Cardiac muscle cell (in vitro differentiated cells and primary cell): ENCODE measurements at places on chromosomes 1 and 21. TPM values are rescaled to one million over a fixed set of nuclear protein-coding genes. Genes with fewer than 3 reads are reported as not detected.

DNA sequence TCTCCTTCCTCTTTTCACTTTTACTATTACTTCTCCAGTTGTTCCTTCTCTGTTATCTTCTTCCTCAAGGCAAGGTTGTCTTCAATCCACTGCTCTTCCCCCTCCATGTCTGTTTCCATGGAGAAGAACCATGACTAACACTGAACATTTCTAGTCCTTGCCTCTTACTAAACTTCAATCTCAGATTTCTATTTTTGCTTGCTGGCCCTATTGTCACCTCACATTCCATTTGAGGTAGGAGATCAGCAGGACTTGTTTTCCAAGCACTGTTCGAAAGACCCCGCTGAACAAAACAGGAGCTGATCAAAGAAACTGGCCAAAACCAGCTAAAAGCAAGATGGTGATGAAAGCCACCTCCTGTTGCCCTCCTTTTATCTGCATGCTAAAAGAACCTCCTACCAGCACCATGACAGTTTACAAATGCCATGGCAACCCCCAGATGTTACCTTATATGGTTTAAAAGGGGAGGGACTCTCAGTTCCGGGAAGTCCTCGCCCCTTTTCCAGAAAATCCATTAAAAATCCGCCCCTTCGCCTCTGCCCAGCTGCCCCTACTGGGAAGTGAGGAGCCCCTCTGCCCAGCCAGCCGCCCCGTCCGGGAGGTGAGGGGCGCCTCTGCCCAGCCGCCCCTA, 22.6 kb downstream of the GON4L start:
- peak; percentile 1 for DNase-seq

DNA sequence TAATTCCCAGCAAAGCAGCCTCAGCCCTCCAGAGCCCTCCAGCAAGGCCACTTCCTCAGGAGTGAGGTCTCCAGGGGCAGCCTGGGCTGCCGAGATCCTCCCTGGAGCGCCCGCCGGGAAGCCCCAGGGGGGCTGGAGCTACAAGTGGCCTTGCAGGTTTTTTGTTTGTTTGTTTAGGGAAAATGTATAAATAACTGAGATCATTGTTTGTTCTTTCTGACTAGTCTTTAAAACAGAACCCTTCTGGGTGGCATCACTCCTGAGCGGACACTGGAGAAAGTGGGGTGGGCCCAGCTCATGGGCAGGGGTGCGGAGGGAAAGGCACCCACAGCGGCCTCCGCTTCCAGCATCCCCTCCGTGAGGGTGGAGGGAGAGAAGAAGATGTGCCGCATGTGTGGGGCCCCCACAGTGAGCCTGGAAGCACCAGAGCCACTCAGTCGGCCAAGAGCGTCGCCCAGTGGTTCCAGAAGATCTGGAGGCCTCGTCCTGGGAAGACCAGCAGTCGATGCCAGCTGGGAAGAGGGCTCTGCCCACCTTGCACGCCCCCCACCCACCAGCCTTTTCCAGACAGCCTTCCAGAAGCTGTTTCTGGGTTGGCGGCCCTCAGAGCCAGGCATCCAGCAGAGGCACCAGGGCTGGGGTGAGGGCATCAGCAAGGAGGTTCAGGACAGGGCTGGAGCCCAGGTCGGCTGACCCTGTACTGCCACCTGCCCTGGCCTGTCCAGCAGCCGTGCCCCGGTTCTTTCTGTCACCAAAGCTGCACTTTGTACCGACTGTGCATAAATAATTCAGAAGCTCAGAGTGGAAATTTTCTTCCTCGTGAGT, 34.6 kb downstream of the TFF3 start:
- DNase-seq: no peak

- DNase-seq: no peak
Observed at GRCh38 chr1:234429434-234429806, 49.6 kb downstream of the TARBP1 start.

- no peak for DNase-seq
Observed at GRCh38 chr1:192395211-192395610, 78.4 kb downstream of the RGS21 start.

DNA sequence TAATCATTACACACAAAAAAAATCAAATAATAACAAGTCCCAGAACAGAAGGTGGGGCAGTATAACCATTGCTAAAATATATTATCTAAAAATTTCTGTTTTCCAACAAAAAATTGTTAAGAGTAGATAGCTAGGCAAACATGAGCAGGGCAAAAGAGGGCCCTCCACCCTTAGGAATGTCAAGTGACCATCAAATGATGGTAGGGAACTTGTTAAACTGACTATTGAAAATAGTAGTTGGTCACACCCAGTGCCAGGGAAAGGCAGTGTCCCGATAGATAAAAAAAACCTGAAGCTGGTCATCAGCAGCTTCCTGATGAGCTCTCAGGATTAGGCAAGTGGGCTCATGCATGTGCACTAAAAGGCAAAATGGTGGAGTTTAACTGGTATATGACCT, 18.4 kb upstream of the COP1 start:
- DNase-seq: no peak

DNA sequence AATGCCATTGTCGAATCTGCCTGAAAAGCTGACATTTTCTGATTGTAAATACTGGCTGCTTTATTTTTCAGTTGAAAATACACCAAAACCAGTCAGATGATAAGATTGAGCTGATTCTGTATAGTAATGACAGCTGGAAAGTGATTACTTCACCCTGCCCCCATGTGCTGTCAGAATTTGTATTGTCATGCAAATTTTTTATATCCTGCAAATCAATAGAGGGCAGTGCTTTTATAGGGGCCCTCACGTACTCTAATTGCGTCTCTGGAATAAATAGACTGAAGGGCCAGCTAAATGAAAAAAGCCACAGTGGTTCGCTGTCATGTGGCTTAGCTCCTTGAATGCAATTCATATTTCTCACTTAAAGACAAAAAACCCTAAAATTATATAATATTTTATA, 208.6 kb downstream of the LHX8 start:
- no peak for DNase-seq

DNA sequence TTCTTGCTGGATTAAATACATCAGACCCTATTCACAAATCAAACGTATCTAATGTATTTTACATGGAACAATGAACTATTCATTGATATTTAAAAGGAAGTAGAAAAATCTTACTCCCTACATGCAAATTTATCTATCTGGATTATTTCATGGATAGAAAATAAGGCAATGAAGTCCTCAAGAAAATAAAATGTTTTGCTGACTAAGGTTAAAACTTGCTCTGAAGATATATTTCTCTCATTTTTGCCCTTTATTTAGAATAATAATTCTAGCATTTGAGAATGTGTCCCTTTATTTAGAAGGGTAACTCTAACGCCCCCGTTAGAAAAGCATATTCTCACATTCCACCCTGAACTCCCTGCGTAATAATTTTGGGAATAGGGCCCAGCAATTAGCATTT, 627.0 kb upstream of the ZP4 start:
- no peak for DNase-seq

- no peak for DNase-seq
Observed at GRCh38 chr1:95181096-95181495, 52.9 kb upstream of the RWDD3 start.

- peak; percentile 38 for DNase-seq
Observed at GRCh38 chr1:246632281-246633168, 66.3 kb downstream of the CNST start.

GRCh38 chr1:169348383-169349036, 19.1 kb downstream of the NME7 start:
- peak; percentile 69 for DNase-seq

- DNase-seq: no peak
Observed at GRCh38 chr1:205071801-205072200, 12.5 kb downstream of the TMEM81 start.

GRCh38 chr1:234139966-234140365, 233.3 kb upstream of the COA6 start:
- no peak for DNase-seq

- DNase-seq: no peak
Observed at GRCh38 chr1:226481133-226481532, 67.4 kb upstream of the STUM start.

- DNase-seq: no peak
Observed at GRCh38 chr1:55287723-55288122, 72.6 kb upstream of the USP24 start.

DNA sequence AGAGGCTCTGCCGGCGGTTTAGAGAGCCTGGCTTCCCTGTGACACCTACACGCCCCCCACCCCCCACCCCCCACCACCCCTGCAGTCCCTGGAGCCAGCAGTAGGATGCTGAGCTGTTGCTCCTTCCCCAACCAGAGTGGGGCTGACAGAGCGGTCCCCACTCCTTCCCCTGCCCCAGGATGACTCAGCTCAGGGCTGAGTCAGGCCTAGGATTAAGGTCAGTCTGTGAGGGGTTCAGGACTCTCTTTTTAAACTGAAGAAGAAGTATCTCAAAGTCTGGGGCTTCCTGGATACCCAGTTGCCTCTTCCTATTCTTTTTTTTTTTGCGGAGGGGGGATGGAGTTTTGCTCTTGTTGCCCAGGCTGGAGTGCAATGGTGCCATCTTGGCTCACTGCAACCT, 19.1 kb downstream of the DMBX1 start:
- no peak for DNase-seq

DNA sequence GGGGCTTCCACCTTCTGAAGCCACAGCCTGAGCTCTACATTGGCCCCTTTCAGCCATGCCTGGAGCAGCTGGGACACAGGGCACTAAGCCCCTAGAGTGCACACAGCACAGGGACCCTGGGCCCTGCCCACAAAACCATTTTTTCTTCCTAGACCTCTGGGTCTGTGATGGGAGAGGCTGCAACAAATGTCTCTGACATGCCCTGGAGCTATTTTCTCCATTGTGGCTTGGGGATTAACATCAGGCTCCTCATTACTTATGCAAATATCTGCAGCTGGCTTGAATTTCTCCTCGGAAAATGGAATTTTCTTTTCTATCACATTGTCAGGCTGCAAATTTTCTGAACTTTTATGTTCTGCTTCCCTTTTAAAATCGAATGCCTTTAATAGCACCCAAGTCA, 795.7 kb downstream of the LTN1 start:
- DNase-seq: no peak

GRCh38 chr1:25343872-25344271, 5.7 kb downstream of the TMEM50A start:
- DNase-seq: no peak

GRCh38 chr21:17644186-17644585, 31.5 kb upstream of the BTG3 start:
- no peak for DNase-seq

- no peak for DNase-seq
Observed at GRCh38 chr21:36841866-36842265, 124.6 kb downstream of the HLCS start.

DNA sequence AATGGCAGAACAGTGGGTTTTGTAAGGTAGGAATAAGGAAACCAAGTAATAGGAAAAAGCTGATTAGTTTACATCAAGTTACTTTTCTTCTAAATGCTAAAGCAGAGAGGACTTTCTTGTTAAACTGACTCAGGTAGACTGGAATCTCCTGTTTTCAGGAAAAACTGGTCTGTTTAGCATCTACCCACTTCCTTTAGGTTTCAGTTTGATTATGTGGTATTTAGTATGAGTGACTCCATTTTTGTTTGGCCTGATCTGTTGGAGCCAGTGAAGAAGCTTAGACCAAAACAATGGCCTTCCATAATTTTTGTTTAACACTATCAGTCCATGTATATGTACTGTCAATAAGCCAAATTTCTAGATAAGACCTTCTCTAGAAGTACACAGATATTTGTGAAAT, 88.4 kb downstream of the EPB41 start:
- no peak for DNase-seq

DNA sequence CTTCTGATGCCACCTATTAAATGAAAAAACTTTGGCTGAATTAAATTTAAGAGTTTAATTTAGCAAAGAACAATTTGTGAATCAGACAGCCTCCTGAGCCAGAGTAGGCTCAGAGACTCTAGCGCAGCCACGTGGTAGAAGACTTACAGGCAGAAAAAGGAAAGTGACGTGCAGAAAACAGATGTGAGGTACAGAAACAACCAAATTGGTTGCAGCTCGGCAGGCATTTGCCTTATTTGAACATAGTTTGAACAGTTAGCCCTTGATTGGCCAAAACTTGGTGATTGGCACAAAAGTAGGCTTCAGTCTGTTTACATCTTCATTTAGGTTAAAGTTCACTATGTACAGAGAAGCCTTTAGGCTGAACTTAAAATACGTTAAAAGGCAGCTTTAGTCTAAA, 22.9 kb downstream of the TCP10L start:
- peak; percentile 59 for DNase-seq

DNA sequence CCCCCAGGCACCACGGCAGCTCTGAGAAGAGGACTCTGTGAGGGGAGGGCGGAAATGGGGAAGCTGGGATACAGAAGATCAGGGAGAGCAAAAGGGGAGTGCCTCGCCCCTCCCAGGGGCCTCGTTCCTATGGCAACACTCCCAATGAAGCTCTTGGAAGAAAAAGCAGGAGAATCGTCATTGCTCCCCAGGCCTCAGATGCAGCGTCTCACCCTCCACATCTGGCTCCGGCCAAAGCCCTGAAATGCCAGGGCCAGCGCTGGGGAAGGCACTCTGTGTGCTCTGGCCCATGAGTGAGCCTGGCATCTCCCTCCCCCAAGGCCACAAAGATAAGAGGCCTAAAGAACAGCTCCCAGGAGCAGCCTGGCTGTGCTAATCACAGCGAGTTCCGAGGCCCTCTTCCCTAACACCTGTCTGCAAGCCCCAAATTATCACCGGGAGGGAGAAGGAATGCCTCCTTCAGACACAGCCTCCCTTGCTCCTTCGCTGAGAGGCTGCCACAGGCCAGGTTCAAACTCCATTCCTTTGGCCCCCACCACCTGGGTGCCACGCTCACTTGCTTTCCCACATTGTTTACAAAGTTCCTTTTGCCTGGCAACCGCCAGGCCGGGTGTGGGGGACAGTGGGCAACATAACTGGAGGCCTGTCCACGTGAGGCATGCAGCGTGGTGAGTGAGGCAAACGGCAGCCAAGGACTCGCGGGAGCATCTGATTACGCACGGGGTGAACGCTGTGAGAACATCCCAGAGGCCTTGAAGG, 27.8 kb downstream of the ECE1 start:
- peak; percentile 44 for DNase-seq

DNA sequence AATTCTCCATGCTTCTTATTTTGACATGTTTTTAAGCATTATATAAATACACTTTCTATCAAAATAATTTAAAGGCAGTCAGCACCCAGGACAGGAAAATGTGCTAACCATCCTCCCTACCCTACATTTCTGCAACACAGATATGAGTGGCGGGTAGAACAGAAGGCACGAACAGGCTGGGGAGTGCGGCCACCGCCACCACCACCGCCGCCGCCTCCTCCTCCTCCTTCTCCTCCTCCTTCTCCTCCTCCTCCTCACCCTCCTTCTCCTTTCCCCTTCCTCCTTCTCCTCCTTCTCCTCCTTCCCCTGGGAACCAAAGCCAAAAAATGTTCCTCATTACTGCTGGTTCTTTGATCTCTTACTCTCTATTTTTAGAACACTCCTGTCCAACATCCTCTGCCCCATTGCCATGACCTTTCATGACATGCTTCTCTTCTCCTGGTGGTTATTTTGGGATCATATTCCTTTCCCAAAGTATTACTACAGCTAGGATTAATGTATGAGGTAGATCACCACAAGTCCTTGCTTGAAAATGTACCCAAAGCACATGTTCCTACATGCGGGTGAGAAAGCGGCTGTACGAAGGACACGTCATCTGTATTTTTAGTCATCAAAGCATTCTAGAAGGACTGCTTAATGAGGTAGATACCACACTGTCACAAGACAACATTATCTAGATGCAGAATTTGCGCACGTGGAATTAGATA, 24.5 kb upstream of the CCN1 start:
- no peak for DNase-seq

The TSPEAR gene
- 2.8 and 3.2 TPM in 2 replicates for total RNA-seq

The ZBTB8OS gene
- 31.7 and 37.1 TPM in 2 replicates for total RNA-seq

The NPPA gene
- 57.5 and 331 TPM in 2 replicates for total RNA-seq

The FHAD1 gene
- 0.53 and 0.74 TPM in 2 replicates for total RNA-seq

The MROH7 gene
- 9.4 and 22.4 TPM in 2 replicates for total RNA-seq

The EPHA2 gene
- total RNA-seq: 21.6 and 26.2 TPM in 2 replicates

The FAF1 gene
- total RNA-seq: 20.3 and 24.3 TPM in 2 replicates

The CLCC1 gene
- 19.0 and 22.6 TPM in 2 replicates for total RNA-seq

The BNIPL gene
- 0.66 and 1.3 TPM in 2 replicates for total RNA-seq

The C1QA gene
- not detected in 2 replicates for total RNA-seq

The C1orf185 gene
- not detected in 2 replicates for total RNA-seq
